ENCODE measurements at places on chromosomes 12 and 14.

DNA sequence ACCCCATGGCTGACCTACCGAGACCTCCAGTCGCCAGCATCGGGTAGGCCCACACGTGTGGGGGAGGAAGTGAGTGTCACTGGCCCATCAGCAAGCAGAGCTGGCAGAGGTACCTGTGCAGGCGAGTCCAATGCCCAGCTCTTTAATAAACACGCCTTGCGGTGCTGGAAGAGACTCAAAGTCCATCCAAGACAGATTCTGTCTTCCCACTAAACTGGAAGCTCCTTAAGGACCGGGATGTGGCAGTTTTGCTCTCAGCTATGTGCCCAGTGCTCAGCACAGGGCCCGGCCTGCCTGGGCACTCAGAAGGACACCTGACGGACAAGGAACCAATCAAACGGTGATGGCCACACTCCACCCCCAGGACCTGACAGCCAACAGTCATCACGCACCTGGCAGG lies 65.0 kb downstream of the ITPK1 start:
- DNase-seq: no peak

- DNase-seq: no peak
Observed at GRCh38 chr14:100590726-100591452, 3.7 kb upstream of the BEGAIN start.

GRCh38 chr12:12171991-12172511 lies 94.8 kb downstream of the LRP6 start:
- DNase-seq: peak; percentile 63

- DNase-seq: no peak
Observed at GRCh38 chr12:109719123-109720022, 5.7 kb downstream of the FAM222A start.

GRCh38 chr12:7460375-7461259 lies 16.7 kb upstream of the CD163L1 start:
- DNase-seq: peak; percentile 81

DNA sequence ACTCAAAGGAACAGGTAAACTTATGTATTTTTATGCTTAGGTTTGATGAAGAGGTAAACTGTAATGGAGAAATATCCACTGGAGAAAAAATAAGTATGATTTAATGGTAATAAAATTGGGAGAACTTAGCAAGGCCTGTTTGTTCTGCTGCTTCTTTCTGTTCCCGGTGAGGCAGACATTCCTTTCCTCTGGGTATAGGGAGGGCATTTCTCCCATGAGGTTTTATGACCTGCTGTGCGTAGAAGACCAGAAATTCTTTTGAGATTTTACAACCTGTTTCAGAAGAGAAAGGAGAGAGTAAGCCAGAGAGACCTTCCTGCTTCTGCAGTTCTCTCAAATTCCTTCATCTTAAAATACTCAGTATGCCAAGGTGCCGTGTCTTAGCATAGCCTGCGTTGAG lies 139.4 kb upstream of the RMST start:
- DNase-seq: no peak

DNA sequence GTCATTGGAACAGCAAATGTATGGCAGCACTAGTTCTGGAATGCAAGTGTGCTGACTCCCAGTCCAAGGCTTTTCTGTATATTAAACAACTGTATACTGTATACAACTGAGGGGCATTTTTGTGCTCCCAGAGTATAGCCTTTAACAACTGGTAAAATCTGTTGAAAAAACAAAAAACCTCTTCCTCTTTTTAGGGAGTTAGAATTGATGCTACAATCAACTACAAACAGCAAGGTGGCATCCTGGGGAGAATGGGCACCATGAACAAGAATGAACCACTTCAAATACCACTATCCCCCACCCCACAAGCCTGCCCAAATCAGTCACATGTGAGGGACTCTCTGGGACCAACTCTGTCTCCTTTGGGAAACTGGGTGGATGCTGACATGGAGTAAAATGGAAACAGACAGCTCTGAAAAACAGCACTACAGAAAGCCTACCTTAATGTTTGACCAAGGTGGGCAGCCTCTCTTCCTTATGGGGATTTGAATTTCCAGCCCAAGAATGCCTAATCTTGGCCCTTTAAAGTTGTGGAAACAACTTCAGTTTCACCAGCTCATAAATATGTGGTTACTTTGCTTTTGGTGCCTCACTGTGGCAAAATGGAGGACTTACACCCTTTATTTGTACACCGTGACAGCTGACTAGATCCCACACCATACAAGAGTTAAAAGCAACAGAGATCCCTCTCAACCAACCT lies 7.5 kb downstream of the VTI1B start:
- peak; percentile 82 for DNase-seq

GRCh38 chr14:102248121-102248520 lies 56.8 kb downstream of the MOK start:
- no peak for DNase-seq

- DNase-seq: no peak
Observed at GRCh38 chr12:75756111-75756510, 244.7 kb upstream of the KRR1 start.

DNA sequence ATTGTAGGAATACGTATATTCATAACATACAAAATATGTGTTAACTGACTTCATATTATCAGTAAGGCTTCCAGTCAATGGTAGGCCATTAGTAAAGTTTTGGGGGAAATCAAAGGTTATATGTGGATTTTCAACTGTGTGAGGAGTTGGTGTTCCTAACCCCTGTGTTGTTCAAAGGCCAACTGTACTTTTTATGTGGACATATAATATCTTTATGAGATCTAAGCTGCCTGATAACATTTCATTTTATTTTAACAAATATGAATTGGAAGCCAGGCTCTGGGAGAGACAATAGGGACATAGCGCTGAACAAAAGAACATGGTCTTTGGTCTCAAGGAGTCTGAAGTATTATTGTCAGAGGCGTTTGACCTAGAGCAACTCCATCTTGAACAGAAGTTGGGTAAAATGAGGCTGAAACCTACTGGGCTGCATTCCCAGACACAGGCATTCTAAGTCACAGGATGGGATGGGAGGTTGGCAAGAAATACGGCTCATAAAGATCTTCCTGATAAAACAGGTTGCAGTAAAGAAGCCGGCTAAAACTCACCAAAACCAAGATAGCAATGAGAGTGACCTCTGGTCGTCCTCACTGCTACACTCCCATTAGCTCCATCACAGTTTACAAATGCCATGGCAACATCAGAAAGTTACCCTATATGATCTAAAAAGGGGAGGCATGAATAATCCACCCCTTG lies 147.2 kb downstream of the KSR2 start:
- no peak for DNase-seq

DNA sequence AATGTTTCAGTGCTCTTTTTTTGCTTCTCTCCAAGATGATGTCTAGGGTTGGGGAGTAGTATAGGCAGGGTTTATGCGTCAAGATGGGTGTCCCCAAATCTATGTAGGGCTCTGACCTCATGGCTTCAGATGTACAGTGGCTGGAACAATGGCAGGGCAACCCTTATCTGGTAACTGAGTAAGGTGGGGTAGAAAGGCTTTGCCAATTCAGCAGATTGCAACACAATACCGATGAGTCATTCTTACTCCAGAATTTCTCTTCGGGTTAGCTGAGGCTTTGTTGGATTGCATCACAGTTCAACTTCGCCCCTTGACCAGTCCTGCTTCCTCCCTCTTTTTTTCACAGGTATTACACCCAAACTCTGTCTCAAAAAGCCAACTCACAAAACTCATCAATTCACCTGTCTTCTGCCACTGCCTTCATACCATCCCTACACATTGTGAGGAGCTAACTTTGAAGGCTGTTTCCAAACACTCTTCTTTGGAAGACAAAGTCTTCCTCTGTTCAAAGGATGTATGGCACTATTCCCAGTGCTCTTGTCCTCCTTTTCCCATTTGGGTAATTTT lies 190.2 kb upstream of the CNOT2 start:
- DNase-seq: peak; percentile 73

DNA sequence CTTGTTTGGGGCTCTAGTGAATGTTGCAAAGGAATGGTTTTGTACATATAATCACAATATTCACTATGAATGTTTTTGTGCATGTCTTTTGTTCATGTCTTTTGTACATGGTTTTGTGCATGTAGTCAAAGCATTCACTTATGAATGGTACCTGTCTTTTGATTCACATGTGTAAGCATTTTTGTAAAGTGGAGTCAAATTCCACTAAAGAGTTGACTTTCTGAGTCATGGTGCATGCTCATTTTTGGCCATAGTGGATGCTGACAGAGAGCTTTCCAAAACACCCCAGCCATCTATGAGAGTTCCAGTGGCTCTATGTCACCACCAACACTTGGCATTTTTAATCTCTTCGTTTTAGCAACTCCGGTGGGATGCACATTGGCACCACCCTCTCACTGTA lies 1185.9 kb upstream of the TMEM132C start:
- DNase-seq: no peak

DNA sequence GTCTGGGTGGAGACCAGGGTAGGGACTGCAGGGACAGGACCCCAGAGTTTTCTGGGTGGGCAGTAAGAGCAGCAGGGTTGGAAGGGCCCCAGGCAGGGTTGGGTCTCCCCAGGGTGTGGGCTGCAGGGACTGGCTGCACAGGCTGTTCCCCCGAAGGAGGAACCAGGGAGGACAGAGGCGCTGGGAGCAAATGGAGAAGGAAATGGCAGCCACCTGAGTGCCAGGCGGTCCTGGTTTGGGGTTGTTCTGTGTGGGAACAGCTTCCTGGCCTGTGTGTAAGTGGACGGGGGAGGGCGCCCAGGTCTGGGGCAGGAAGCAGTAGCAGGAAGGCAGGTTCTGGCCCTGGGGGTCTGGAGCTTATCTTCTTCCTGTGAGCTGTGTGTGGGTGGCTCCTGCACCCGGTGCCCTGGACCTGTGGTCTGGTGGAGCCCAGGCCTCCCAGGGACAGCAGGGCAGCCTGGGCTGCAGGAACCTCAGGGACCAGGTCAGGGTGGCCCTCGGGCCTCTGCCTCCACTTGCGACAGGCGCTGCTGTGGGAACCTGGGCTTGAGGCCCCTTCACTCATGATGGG lies 372.8 kb downstream of the TMEM121 start:
- DNase-seq: peak; percentile 74

DNA sequence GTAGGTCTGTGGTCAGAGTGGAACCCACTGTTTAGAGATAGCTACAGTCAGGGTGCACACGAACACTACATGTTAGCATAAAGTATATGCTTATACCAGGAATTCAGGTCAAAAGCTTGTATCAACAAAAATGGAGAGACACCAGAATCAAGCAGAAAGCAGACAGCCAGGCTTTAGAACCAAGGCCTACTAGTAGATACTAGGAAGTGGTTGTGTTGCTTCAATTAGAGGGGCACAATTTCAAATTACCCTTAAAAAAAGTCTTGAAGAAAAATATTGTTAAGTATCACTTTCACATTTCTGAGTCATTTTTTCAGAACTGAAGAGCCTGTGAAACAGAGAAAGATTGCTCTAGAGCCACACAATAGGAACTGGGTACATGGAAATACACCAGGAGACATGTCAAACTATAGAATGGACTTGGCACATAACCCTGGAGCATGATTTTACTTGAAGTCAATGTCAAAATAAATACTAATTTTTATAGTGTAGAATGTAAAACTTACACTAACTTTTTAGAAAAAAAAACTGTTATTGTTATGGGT lies 41.6 kb downstream of the LRRC9 start:
- no peak for DNase-seq

DNA sequence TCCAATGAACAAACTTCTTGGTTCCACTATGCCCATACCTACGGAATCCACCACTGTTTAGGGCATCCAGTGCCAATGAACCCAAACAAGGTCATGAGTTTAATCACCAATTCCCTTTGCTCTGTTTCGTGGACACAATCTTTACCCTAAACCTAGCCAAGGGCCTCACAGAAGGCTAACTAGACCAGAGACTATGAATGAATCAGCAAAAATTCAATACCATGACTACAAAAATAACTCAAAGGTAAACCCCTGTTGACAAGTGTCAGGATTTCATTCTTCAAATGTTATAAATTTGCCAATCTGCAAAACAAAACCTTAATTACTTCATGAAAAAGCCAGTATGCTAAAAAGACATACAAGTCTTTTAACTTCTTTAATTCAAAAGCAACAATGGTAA lies 96.7 kb downstream of the CEP128 start:
- no peak for DNase-seq

DNA sequence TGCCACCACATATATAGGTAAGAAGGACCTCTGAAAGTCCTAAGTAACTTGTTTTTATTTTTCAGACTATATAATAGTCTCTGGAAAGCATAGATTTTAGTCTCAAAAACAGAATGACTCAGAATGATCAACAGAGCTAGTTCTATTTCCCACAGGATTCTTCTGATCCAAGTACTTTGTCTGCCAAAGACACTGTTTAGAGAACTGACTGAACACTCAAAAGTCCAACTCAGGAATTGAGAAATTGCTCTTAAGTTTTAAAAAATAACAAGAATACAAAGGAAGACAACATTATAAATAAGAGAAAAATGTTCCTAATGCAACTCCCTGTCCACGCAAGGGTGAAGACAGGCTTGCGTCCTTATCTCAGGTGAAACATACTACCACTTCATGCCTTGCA lies 29.0 kb downstream of the LGMN start:
- DNase-seq: no peak

Measured in hematopoietic multipotent progenitor cell treated with erythropoietin and hydrocortisone succinate and interleukin-3 and kit ligand, for 6 days (in vitro differentiated cells).